ENCODE measurements at places on chromosomes 11 and 22. TPM values are rescaled to one million over a fixed set of nuclear protein-coding genes. Genes with fewer than 3 reads are reported as not detected.

DNA sequence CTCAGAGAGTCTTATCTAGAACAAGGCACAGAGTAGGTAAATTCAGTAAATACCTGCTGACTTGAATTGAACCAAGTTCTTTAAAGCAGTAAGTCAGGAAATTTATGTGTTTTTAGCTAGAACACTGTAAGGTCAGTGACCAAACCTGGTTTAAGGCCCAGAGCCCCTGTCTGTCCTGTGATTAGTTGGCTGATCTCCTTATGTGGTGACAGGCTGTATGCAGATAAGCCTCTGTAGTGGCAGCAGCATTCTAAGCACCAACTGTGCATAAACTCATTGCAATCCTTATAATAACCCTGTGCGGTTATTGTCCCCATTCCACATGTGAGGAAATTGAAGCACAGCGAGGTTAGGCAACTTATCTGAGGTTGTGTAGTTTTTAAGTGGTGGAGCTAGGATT, 40.5 kb downstream of the FBXO7 start:
- no peak for DNase-seq

Gene DUSP8
- total RNA-seq, result 0.11 TPM

GRCh38 chr11:57662893-57663292, 5.0 kb upstream of the ZDHHC5 start:
- DNase-seq, result peak; percentile 31

DNA sequence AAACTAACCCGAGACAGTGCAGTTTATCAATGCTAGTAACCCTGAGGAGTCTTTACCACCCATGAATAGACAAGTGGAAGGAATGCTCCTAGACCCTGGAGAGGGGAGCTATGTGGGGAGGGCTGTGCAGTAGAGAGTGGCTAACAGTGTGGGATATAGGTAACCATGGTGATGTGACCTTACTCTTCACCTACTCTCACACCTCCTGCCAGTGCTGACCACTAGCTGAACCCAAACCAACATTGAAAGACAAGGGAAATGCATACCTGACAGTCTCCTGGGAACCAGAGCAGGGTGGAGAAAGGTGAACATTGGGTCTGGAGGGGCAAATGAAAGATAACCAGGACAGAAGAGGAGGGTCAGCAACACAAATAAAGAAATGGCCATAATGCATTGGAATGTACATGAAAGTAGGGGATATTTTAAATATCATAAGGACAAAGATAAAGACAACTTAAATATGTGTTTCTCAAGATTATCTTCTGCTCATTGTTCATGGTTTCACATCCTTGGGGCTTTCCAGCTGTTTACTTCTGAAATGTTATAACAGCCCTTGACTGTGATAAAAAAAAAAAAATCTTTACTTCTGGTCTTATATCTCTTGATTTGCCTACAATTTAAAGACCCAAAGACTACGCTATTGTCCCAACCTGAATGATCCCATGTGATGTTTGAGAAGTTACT, 983.3 kb upstream of the TENM4 start:
- no peak for DNase-seq

- peak; percentile 7 for DNase-seq
Measured at GRCh38 chr11:16347928-16348685, 8.2 kb downstream of the SOX6 start.
